ENCODE measurements at places on chromosomes 1 and 21.

DNA sequence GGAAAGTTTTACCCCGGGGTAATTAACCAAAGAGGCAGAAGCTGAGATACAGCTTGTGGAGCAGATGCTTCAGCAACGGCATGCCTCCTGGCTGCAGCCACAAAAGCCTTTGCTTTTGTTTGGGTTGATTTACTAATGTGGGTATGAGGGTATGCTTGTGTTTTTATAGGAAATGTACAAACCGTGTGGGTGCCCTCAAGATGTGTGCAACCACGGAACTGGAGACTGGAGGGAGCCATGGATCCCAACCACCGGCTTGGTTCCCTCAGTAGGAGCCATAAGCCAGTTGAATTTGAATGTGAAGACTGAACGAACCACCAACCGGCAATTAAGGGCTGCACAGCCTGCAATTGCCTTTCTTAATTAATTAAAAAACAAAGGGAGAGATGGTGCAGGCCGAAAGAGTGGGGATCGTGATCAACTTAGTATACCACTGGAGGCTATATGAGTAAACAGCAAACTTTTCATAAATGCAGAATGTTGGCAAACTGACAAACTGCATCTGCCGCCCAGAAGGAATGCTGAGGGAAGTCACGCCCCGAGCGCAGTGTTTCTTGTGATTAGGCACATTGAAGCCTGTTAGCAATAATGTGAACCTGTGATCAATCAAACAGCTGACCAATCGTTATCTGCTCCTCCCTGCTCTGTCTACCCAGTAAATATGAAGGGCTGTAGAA, 104.1 kb downstream of the DISP1 start:
- DNase-seq: no peak

DNA sequence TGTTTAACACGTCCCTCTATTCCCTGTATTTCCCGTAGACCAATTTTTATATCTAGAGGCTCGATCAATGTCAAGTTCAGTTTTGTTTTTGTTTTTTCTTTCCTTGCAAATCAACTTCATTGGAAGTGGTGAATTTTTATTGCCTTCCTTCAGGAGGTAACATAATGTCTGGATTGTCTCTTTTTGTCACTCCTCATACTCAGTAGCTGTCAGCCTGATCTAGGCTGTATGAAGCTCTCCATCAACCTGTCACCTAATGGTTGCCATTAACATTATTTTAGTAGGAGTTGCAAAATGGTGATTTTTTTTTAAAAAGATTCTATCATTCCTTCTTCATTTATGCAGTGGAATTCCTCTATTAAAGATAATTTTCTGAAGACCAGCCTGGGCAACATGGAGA, 49.7 kb upstream of the KIF26B start:
- DNase-seq: no peak

DNA sequence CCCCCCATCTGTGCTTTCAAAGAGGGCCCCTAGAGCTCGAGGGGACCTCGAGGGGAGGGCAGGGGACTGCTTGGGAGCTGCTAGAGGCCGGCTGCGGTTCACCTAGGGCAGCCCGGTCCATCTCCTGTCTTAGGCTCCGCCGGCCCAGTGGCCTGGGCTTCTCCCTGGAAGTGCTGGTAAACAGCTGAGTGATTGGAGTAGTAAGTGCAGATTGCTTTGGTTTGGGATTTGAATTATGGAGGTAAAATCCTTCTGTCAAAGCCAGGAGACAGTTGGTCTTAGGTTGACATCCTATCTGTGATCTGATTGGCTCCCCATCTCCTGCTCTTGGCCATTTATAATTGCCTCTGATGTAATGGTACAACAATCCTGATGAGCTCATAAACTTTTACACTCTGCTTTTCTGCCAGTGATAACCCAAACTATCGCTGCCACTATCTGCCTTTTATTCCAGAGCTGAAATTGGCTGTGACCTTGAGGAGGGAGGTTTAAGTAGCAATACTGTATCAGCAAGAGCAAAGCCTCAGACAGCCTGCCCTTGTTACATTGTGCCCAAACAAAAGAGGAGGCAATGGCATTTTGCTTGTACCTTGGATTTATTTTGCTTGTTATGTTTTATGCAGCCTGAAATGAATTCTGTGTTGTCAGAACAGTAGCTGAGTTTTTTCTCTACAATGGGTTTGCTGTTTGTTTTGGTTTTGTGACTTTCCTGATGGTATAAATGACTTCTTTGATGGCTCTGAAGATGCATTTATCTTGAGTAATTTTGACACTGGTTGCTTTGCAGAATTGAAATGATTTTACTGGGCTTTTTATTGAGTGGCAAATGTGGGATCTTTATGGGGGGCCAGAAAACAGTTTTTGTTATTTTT, 2.4 kb downstream of the ARID1A start:
- DNase-seq: peak; percentile 97

DNA sequence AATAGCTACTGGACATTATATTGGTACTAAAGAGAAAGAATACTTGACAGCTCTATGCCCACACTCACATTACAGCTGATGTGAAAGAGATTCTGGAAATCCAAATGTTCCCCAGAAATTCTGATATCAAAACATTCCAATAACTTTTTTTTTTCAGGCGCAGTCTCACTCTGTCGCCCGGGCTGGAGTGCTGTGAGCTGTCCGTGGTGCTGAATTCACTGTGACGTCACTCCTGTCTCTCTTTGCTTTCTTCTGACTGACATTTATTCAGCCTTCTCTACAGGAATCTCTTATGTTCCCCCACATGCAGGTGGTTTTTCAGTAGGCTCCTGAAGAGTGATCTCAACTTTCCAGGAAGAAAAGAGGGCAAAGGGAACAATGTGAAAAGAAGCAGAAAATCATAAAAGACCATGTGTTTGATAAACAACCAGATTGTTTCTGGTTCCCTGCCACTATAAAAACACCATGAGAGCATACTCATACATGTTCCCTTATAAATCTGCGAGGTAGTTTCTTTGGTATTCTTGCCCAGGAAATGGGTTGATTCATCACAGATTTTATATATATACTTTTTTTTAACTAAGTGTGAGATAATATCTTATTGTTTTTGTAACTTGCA, 6.2 kb downstream of the S100A7A start:
- DNase-seq: peak; percentile 67

GRCh38 chr1:113147073-113147625, 74.2 kb downstream of the LRIG2 start:
- DNase-seq: no peak

GRCh38 chr21:16837721-16838120, 675.1 kb upstream of the CXADR start:
- DNase-seq: no peak

DNA sequence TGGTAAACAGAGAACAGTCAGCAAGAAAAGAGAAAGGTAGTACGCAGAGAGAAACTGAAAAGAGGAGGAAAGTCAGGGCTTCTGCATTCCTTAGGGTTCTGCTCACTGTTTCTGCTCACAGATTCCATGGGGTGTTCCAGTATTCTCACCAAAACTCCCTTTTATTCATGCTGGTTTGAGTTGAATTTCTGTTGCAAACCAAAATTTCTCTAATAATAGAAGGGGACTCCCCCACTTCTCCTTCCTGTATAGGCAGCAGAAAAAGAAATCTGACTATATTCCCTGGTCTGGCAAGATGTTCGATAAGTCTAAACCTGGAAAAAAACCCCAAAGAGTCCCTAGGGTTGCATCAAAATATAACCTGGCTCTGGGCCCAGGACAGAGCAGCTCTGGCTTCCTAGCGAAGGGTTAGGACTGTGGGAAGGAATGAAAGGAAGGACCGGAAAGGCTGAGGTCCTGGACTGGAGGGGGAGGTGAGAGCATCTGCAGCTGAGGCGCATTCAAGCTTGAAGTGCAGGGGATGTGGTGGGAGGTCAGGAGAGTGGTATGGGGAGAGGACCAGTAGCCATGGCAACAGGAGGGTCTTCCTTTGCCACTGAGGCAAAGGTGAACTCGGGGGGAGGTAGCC, 18.8 kb upstream of the RGS16 start:
- peak; percentile 43 for DNase-seq

DNA sequence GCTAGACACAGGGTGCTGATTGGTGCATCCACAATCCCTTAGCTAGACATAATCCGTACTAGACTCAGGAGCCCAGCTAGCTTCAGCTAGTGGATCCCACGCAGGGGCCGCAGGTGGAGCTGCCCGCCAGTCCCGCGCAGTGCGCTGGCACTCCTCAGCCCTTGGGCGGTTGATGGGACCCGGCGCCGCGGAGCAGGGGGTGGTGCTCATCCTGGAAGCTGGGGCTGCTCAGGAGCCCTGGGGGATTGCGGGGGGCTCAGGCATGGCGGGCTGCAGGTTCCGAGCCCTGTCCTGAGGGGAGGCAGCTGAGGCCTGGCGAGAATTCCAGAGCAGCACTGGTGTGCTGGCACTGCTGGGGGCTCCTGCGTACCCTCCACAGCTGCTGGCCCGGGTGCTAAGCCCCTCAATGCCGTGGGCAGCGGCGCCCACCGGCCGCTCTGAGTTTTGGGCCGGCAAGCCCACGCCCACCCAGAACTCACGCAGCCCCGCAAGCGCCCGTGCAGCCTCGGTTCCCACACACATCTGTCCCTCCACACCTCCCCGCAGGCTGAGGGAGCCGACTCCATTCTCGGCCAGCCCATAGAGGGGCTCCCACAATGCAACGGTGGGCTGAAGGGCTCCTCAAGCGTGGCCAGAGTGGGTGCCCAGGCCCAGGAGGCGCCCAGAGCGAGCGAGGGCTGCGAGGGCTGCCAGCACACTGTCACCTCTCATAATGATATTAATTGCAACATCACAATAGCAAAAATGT, 87.4 kb downstream of the CRB1 start:
- DNase-seq: no peak

- DNase-seq: no peak
Observed at GRCh38 chr1:69433073-69433472, 134.6 kb upstream of the LRRC7 start.

- DNase-seq: no peak
Observed at GRCh38 chr1:30242722-30243457, 480.5 kb downstream of the MATN1 start.

DNA sequence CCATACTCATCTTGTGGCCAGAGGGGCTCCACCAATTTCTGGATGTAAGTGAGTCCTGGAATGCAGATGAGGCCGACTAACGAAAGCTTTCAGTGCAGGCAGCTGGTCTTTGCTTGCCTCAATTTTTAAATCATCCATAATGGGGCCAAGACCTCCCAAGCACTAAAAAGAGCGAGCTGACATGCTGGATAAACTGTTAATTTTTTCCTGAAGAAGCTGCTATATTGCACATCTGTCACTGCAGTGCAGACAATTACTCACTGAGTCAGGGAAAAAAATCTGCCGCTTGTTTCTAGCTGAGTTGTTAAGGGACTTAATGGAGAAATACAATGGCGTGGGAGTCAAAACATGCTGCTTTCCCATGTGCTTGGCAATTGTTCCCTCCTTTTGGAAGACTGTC, 205.5 kb downstream of the GPATCH2 start:
- peak; percentile 18 for DNase-seq

DNA sequence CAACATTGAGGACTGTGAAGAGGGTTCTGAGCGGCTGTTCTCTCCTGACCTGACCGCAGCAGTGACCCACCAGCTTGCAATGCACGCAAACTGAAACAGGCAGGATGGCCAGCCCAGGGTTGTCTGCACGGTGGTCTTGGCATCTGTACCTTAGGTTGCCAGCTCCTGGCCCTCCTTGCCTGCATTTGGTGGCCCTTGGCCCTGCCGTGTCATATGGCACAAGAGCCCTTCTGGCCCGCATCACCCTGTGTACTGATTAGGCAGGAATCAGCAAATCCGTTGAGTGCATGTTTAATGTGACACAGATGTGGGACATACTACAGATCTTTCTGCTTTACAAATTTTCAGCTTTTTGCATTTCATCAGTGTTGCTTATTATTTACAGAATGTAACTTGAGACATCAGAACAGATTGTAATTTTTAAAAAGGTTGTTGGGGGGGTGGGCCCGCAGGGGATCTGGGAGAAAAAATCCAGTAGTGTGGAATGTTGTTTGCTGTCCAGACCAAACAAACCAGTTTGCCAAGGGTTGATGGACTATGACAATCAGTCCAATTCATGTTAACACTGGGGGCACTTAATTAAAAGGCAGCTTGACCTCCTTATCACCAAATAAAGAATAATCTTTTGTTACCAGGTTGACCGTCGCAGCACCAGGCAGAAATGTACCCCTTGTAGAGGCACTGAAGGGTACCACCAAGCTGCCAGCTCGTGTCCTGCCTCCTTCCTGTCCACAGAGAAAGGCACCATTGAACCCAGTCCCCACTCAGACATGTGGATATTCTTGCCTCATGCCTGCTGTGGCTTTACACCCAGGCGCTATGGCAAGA, 132.6 kb downstream of the DHRS3 start:
- DNase-seq: peak; percentile 45

DNA sequence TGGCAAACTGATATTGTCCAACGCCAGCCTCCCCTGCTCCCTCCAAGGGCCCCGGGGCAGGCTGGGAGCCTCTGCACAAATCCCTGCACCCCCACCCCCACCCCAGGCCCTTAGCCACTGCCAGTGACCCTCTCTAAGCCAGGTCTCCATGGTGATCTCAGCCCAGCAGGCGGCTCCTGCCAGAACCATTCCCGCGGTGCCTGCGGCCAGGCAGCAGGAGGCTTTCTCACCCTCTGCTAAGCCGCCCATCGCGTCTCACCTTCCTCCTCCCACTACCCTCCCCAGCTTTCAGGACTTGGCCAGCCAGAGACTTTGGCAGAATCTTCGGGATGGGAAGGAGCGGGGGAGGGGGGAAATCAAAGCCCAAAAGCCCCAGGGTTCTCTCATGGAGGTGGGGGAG, 46.8 kb upstream of the WASF2 start:
- peak; percentile 91 for DNase-seq

GRCh38 chr1:31576201-31576669, at the start of gene TINAGL1:
TSS of gene TINAGL1 (plus strand) at chr1:31576515. CDS start at chr1:31577149, 634 bp downstream.
- DNase-seq: no peak

DNA sequence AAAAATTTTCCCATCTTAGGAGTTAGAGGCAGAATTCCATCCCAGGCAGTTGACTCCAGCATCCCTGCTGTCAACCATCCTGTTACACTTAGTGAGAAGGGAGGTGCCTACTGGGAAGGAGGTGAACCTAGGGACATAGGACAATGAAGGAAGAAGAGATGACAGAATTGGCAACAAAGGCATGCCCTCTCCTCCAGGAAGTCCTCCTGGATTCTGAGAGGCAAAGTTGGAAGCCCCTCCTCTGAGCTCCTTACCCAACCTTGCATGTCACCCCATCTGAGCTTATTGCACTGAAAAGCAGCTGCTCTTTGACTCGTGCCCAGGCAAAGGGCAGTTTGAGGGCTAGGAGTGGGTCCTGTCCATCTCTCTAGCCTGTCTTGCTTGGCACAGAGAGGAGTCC, 66.9 kb downstream of the PAX7 start:
- DNase-seq: no peak
